ENCODE measurements at places on chromosomes 4 and X.

DNA sequence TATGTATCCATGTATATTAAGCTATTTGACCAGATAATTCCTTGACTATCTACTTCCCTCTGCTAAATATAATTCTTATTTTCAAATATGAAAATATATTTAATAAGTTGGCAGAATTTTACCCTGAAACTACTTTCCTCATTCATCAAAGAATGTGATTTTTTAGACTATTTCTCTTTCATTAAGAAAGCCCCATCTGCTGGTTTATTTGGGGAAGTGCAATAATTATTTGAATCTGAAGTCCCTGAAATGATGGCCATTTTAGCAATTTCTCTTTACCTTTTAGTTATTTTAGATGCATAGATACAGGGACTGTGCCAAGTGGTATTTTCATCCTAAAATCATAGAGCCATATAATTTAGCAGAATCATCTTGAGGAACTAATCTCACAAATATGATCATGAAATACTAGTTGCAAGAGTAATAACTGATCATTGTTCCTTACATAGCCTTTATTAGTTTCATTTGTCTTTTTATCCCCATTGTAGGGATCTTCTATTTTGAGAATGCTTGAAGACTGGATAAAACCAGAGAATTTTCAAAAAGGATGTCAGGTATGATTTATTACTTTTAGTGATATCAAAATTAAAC lies 39.0 kb downstream of the ENPEP start:
- no peak for DNase-seq
- no peak overlapping the region for H3K4me3 ChIP-seq
- H3K36me3 ChIP-seq, result no peaks in the 10 kb centered on the region
- no peaks in the 10 kb centered on the region for H3K4me1 ChIP-seq
- H3K27me3 ChIP-seq, result no peaks in the 10 kb centered on the region

GRCh38 chrX:37816766-37817165 lies 30.6 kb downstream of the DYNLT3 start:
- no peak for DNase-seq
- no peak overlapping the region for H3K4me3 ChIP-seq

GRCh38 chrX:69293776-69294601 lies 128.7 kb upstream of the PJA1 start:
- no peak overlapping the region for H3K27ac ChIP-seq
- H3K36me3 ChIP-seq, result no peaks in the 10 kb centered on the region
- DNase-seq, result no peak
- H3K27me3 ChIP-seq, result no peaks in the 10 kb centered on the region
- no peaks in the 10 kb centered on the region for H3K4me1 ChIP-seq

DNA sequence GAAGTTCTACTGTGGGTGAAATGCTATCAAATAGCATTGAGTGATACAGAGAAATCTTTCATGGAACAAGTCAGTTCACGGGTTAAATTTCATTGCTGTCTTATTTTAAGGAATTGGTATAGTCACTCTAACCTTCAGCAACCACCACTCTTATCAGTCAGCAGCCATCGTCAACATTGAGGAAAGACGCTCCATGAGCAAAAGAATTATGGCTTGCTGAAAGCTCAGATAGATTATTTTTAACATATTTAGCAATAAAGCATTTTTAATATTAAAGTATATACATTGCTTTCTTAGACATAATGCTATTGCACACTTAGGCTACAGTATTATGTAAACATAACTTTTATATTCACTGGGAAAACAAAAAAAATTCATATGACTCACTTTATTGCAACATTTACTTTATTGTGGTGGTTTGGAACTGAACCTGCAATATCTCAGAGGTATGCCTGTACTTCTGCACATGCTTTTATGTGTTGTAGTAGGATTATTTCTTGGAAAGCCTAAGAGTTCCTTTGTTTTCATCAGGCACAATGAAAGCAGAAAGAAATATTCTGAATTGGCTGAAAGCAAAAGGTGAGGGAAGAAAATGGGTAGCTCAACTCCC lies 586.7 kb downstream of the GBA3 start:
- DNase-seq, result no peak
- no peaks in the 10 kb centered on the region for H3K4me1 ChIP-seq
- H3K27ac ChIP-seq, result no peak overlapping the region
- no peaks in the 10 kb centered on the region for H3K36me3 ChIP-seq

DNA sequence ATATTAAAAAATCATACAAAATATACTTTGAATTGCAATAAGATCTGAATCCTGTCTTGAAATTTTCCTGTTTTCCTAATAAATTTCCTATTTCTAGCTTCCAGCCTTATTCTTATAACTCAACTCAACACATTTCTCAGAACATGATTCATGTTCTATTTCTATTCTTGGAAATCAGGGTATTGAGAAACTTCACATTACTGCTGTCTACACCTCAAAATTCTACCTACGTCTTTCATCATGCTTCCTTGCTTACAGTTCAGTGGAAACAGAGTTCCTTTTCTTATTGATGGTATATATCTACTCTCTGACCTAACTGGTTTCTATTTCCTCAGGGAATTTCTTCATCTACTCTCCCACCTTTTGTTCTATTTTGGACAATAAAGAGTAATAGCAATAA lies 2139.0 kb downstream of the ARAP2 start:
- H3K4me1 ChIP-seq, result no peaks in the 10 kb centered on the region
- no peaks in the 10 kb centered on the region for H3K36me3 ChIP-seq
- H3K27ac ChIP-seq, result no peak overlapping the region
- no peak overlapping the region for H3K4me3 ChIP-seq

All from tibial nerve (tissue), 4 donors.